ENCODE measurements at places on chromosomes 5 and 9.

DNA sequence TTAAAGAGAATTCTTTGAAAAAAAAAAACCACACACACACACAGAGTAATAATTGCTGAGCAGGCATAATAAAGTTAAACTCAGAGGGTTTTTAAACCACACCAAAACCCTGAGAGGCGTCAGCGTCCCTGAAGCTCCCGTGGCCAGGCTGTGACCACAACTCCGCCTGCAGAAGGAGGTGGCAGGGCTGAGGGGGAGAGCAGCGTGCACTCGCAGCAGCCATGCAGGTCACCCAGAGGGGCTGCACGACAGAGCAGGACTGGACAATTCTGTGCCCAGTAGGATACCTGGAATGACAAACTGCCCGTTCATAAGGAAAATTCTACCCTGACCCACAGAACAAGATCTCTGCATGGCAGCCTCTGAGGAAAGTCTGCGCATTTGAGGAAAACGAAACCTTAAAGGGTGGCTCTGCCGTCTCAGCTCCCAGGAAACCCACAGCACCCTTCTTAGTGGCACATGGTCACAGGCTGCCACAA, 44.0 kb downstream of the ROR2 start:
- no peak for DNase-seq

GRCh38 chr9:134040176-134040565, 14.9 kb downstream of the BRD3OS start:
- DNase-seq = no peak

DNA sequence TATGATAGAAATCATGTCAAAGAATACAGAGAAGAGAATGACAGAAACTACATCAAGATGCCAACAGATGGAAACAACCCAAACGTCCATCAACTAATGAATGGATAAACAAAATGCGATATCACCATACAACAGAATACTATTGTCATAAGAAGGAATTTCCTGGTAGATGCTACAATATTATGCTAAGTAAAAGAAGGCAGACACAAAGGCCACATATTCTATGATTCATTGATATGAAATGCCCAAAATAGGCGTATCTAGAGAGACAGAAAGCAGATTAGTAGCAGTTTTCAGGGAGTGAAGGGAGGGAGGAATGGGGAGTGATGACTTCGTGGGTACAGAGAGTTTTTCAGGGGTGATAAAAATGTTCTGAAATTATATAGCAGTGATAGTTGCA, 58.3 kb upstream of the AKNA start:
- peak; percentile 13 for DNase-seq

DNA sequence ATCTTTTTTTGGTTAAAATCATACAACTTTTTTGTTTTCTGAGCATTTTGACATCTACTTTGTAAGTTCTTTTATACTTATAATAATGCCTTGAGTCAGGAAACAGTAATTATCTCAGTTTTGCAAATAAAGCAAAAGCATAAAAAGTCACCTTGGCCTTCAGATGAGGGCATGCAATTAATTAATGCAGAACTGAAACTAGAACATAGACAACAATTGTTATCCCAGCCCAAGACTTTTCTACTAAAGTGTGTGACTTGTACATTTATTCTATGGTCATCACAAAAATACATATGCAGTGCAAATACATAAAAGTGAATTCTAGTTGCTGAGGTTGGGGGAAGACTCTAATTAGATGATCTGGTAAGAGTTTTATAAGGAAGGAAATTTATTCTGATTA, 179.9 kb downstream of the ST8SIA4 start:
- no peak for DNase-seq

DNA sequence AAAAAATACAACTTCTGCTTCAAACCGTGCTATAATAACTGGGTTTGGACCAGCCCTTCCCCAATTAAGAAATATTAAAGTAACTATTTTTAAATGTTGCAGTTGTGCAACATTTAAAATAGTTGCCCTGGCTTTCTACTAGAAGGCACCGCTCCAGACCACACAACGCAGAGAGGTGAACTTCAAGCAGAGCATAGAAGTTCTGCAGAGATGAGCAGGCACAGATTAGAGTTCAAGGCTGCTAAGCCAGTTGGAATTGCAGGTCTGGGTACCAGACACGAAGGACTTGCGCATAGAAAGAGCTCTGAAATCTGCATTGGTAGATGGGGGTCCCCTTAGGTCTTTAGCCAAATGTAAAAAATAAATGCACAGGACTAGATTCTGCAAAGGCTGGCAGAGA, 58.7 kb upstream of the GALNT10 start:
- DNase-seq = no peak

GRCh38 chr9:82645600-82645999, 417.3 kb downstream of the RASEF start:
- DNase-seq = no peak

DNA sequence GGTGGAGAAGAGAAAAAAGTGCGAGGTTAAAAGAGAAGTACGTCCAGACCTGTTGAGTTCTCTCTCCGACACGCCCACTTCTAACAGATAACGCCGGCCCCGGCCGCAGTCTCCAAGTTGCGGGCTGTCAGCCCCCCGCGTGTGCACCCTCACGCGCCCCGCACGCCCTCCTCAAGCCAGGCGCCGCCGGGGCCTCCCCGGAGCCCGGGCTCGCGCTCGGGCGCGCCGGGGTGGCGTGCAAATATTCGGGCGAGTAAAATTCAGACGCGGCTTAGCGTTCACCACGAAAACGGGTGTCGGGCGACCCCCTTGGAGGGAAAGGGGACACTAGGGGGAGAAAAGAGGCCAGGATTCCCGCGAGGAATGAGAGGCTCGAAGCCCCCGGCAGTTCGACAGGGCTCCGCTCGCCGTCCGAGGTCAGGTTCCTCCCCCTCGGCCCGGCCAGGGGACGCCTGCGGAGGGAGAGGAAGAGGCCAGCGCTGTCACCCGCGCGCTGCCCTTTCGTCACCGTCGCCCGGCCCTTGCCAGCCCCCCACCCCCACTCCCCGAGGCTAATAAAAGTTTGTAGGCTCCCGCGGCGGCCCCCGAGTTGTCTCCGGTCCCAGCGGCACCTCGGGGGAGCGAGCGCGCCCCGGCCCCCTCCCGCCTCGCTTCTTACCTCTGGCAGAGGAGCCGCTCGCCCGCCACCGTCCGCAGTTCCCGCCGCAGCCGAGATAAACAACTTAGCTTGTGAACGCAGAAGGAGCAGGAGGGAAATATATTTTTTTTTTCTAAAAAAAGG, 743 bp downstream of the NR3C1 start:
- DNase-seq = no peak

- DNase-seq = no peak
Observed at GRCh38 chr9:74120470-74120869, 376.7 kb upstream of the RORB start.

All from skeletal muscle cell (primary cell).